NCI-H1048 (cell line): ENCODE measurements at places on chromosomes 16 and 17.

GRCh38 chr17:71071837-71072236, 902.5 kb downstream of the KCNJ2 start:
- DNase-seq: no peak

GRCh38 chr16:86252596-86252995, 257.7 kb upstream of the FOXF1 start:
- no peak for DNase-seq

- DNase-seq: no peak
These were observed 35.5 kb downstream of the DNAH17 start for GRCh38 chr17:78541488-78542206.

GRCh38 chr16:23132775-23133463, 16.3 kb downstream of the USP31 start:
- DNase-seq: no peak

DNA sequence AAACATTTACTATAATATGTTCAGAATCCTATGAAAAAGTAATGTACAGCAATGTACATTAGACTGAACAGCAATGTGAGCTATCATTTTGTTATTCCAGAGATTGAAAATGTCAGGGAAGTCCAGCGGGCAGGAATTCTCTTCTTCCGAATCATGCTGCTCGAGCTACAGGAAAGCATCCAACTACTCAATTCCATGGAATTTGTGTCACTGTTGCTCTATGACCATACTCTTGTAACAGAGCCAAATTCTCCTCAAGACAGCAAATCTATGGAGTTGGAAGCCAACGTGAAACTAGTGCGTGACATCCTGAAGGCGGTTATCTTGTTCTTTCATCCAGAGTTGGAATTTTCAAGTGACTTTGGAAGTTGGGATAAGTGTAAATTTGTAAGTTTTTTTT, 24.8 kb upstream of the NSRP1 start:
- DNase-seq: no peak

- DNase-seq: no peak
These were observed 115.5 kb downstream of the AATF start for GRCh38 chr17:37064206-37064605.

DNA sequence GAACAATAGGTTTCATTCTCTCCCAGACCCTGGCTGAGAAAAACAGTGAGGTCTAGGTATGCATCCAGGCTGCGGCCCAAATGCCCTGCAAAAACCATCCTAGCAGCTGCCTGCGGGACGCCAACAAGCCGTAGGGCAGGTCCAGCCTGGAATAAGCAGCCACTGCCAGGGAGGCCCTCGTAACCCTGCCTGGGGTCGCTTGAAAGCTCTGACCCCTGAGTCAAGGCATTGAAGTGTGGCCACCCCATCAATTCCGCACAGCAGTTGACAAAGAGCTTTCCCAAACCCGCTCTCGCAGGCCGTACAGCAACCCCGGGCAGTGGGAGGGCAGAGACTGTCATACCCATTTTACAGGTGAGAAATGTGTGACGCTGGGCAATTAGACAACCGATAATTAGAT, 11.1 kb downstream of the TRPV1 start:
- no peak for DNase-seq

DNA sequence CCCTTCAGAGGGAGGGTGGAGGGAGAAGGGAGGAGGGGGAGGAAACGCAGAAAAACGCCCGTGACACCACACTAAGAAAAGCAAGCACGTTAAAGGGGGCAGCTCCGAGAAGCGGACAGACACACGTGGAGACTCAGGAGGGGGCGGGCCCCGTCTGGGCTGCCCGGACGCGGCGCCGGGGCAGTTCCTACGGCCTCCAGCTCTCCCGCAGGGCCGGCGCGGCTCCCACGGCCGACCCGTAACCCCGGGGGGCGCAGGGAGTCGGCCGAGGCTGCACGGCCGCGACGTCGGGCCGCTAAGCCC, 362 bp downstream of the KLHDC4 start:
- no peak for DNase-seq

DNA sequence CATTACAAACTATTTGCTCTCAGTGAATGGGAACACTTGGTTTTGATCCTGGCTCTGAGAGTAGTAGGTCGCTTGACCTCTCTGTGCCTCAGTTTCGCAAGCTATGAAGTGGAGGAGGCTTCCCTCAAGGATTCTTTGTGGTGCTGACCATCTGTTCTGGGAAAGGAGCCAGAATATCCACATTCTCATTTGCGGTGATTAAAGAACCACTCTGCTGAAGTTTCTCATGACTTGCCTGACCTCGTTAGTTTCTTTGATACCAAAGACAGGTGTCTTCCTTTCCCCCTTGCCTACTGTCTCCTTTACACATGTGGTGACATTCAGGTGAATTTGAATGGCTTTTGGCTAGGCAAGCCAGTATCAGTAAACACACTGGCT, 116.0 kb downstream of the SNX29 start:
- DNase-seq: no peak

DNA sequence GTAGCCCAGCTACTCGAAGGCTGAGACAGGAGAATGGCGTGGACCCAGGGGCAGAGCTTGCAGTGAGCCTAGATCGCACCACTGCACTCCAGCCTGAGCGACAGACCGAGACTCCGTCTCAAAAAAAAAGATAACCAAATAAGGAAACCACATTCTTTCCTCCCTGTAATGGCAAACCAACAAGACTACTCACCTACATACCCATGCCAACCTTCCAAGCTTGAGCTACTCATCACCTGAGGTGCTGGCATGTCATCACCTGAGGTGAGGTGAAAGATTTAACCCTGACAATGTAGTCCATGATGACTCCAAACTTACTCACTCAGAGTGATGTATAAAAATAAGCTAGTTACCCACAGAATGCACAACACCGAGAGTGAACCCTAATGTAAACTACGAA, 85.2 kb downstream of the SMG6 start:
- DNase-seq: no peak

DNA sequence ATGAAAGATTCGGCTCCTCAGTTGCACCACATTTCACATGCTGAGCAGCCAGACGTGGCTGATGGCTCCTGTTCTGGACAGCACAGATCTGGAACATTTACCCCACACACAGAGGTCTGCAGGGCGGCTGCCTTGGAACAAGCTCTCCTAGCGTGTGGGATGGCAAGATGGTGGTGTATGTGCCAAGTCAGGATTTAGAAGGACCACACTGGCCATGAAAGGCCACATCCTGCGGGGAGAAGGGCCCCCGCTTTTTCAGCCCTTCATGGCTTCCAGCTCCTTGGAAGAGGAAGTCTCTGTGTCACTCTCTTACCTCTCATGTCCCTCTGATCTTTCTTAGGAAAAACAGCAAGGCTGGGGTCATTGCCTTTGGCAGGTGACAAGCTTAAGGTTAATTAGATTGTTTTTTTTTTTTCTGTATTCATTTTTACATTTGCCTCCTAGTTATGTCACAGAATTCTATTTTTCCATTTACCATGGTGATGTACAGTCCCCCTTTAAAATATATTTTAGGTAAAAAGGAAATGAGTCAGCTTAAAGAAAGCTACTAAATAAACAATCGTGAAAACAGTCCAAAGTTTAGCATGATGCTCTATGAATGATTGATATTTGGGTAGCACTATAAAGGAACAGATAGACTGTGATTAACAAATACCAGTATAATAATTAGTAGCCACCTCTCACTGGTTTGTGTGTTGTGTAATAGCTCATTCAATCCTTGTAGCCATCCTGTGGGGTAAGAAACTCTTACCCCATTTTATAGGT, 396.6 kb downstream of the CPPED1 start:
- no peak for DNase-seq

DNA sequence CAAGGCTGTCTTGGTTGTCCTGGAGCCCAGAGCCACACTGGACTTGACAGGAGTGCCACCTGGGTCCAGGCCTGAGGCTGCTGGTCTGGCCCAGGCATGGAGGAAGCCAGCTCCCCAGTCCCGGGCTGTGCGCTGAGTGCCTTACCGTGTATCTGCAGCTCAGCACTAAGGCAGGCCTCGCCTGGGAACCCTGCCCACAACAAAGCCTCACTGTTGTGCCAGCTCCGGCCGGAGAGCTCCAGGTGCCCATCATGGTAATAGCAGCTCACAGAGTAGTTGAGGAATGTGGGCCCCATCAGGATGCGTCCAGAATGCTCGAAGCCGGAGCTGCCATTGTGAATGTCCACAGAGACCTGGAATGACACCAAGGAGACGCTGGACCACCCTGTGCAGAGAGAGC, 72.2 kb downstream of the RMI2 start:
- no peak for DNase-seq

DNA sequence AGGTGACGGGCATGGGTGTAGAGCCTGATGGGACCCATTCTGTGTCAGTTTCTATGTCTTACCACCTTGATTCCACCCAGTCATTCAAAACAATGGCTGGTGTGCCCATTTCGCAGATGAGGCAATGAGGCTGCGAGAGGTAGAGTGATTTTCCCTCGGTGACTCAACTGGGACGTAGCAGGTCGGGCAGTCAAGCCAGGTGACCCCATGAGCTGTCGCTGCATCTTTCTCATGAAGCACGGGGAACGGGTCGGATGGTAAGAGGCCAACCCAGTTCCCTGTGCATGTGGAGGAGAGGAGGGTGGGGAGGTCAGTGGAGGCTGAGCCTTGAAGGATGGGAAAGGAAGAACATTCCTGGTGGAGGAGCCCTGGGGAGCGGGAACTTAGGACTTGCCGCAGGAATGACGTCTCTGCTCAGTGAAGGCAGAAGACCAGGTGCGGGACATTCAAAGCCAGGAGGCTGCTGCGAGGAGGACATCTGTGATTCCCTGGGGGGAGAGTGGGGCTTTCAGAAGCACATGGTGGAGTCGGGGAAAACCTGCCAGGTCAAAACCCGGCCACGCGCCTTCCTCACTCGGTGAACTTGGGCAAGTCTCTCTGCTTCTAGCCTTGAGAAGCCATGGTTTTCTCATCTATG, 1.1 kb downstream of the IL21R start:
- DNase-seq: no peak

DNA sequence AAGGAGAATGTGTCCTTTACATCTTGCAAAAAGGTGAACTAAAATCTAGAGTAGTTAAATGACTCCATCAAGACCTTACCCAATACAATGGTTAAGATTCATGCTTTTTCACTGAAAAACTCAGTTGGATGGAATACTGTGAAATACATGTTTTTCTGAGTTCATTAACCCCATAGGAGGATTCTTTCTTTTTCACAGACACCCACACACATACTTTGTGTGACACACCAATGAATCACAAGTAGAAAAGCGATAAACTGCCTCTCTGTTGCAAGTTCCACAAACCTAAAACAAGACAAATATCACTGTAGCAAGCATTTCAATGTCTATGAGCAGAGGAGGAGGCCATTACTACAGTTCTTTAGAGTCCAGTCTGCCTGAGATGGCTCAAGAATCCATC, 258.8 kb upstream of the CDH5 start:
- DNase-seq: no peak

DNA sequence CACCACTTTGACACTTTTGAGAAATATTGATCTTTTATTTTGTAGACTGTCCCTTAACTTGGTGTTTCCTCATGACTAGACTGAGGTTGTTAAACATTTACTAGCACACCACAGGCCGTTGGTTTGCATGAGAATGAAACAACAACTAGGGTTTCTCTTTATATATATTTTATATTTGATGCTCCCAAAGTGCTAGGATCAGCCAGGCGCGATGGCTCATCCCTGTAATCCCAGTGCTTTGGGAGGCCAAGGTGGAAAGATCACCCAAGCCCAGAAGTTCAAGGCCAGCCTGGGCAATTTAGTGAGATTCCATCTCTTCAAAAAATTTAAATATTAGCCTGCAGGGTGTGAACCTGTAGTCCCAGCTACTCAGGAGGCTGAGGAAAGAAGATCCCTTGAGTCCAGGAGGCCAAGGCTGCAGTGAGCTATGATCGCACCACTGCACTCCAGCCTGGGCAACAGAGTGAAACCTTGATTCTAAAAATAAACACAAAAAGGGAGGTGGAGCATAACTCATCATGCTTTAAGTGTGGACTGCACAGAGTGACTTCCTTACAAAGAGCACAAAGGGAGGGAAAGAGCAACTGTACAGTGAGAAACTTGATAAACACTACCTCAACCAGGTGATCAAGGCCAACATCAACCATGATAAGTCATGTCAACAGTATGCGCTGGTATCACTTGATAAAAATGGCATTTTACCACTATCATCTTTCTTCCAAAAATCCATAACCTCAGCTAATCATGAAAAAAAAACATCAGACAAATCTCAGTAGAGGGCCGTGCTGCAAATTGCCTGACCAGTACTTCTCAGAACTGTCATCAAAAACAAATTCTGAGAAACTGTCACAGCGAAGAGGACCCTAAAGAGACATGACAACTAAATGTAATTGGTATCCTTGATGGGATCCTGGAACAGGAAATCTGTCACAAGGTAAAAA, 72.8 kb upstream of the ATF7IP2 start:
- DNase-seq: no peak

- DNase-seq: no peak
These were observed 7.3 kb upstream of the TSPOAP1 start for GRCh38 chr17:58335779-58336455.

DNA sequence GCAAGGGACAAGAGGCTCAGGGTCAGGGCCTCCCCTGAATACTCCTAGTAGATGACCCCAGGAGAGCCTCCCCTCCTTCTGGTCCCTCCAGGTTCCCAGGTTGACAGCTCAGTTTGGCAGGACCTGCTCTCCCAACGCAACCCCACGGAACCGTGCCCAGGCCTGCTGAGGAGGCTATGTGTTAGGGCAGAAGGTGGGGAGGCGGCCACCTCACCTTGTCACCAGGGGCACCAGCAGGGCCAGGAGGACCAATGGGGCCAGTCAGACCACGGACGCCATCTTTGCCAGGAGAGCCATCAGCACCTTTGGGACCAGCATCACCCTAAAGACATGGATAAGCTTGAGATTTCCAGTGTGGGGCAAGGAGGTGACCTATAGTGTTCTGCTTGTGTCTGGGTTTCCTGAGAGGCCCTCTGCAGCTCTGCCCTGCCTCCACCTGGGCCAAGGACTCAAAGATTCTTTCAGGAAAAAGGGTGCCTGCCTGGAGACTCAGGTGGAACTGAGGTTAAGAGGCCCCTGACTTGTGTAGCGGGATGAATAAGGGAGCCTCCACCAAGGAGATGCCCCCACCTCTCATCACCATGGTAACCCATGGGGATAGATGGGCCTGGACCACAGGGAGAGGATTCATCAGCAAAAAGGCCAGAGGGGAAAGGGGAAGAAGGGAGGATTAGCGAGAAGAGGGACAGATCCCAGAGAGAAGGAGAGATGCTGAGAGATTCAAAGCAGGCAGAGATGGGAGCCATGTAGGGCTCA, 10.7 kb downstream of the COL1A1 start:
- DNase-seq: no peak

GRCh38 chr17:16013943-16014407, 14.4 kb downstream of the TTC19 start:
- DNase-seq: no peak
